Stimulated activated CD8-positive, alpha-beta memory T cell treated with anti-CD3 and anti-CD28 coated beads, Interleukin-4, amount 100 ng/mL, for 1 hour (primary cell): ENCODE measurements at places on chromosomes 6 and 20.

DNA sequence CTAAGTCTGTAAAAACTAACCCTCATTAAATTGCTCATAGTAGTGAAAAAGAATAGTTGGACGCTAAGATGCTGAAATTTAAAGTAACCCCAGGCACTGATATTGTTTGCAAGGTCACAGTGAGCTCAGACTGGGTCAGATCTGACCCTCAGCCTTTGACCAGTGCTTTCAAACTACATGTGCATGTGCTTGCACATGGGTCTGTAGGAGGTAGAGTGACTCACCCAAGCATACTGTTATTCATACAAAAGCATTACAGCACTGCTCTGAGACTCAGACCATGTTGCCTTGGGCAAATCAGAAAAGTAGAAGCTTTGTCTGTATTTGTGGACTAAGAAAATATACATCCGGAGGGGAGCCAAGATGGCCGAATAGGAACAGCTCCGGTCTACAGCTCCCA is 326.4 kb upstream of the MARCKS start:
- no peak for DNase-seq

DNA sequence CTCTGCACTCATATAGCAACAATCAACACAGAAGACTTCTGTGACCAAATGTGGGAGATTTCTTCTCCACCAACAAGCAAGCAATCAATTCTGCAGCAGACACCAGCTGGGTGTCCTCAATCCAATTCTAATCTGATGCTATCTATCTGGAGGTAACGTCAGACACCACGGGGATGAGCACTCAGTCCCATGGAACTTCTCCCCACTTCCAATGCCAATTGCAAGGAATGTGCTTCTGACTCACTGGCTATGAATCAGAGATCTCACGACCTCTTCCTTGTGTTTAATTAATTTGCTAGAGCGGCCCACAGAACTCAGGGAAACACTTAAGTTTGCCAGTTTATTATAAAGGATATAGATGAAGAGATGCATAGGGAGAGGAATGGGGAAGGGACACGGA is 103.5 kb upstream of the SIRPG start:
- DNase-seq = no peak

DNA sequence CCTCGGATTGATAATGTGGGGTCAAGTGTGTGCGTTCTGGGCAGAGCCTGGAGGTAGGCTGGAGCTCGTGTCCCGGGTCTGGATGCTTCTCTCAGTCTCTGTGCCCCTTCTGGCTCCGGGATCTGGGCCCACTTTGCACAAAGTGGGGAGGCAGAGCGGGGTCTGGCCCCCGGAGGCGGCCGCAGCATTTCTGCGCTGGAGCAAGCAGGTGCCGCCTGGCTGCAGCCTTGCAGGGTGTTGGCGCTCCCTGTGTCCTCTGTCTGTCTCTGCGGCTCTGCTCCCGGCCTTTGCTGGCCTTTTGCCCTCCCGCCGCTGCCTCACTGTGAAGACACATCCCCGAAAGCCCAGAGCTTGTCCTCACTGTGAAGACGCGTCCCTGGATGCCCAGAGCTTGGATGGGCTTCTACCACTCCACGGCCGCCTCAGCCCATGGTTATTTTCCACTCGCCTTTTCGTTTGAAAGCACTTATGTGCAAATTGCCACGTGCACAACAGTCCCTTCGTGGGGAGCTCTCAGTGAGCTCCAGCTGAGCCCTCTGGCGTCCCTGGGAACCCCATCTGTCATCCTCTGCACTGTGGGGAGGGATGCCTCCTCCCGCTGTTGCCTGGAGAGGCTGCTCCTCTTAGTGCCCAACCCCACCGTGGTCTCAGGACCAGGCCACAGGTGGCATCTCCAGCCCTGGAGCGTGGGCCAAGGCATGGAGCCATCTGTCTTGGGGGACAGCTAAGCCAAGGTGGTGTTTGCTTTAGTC is 17.4 kb downstream of the SLCO4A1 start:
- no peak for DNase-seq

- DNase-seq = no peak
Measured at GRCh38 chr6:445571-446417, 54.2 kb downstream of the IRF4 start.

DNA sequence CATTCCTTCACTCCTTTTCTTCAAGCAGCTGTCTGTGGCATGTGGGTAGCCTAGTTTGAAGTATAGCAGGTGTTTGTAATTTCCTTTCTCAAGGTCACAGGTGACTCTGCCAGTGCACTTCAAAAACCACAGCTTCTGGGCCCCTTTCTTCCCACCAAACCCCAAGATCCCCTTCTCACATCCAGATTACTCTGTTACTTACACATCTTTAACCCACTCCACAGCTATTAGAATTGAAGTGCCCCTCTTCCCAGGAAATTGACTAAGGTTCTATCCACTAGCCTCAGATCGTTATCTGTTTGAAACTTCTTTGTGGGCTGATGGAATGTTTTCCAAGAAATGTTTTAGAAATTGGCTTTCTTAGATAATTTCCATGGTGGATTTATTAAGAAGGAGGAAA is 150.8 kb downstream of the AHI1 start:
- no peak for DNase-seq

GRCh38 chr6:135281227-135281626 is 100.1 kb downstream of the MYB start:
- DNase-seq = no peak

- DNase-seq = no peak
Measured at GRCh38 chr6:34583461-34583860, 27.3 kb upstream of the SPDEF start.

GRCh38 chr6:121510568-121511177 is 75.2 kb downstream of the GJA1 start:
- no peak for DNase-seq

DNA sequence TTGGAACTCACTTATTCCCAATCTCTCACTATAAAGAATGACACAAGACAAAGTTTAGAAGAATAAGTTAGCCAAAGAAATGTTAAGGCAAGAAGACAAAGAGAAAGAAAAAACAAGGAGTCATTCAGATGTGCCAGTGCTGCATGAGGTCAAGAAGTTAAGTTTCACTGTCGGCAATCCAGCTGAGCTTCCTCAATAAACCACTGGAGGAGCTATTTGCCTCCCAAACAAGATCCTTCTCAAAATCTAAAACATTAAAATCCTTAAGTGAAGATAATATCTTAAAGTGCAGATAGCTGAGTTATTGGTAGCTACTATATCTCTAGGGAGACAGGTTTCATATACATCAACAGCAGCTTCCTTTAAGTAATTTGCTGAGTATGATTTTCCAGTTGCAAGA is 512.3 kb downstream of the HDGFL1 start:
- DNase-seq = no peak

DNA sequence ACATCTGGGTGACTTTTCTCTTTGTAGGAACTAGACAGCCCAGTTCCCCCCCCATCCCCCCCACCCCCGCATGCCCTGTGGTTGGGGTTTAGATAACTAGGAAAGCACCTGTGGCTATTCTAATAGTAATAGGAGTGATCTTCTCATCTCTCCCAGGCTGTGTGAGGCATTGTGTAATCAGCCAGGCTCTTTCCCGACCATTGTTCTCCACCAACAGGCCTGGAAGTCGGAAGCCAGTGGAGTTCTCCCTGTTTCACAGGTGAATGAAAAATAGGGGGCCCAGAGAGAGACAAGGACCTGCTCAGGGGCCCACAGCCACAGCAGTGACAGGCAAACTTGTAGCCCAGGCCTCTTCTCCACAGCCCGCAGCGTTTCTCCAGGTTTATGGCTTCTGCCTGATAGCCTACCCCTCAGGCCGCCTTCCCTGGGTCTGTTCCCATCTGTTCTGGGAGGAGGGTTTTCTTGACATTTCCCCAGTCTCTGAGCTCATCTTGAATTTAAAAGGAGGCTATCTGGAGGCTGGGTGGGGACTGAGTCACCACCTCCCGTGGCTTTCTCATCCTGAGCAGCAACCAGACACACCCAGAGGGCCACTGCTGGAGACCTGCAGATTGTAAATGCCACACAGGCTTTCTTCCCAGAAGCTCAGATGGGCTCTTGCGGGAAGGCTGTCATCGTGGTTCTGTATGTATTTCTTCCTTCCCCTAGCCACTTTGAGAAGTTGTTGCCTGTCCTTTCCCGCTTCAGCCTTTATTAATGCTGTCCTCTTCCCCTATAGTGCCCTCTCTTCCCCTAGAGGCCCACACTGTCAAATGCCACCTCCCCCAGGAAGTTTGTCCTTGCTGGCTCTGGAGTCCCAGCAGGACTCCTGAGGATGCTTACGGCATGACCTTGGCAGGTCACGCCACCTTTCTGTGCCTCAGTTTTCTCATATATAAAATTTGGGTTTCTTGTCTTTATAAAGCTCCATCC is 75.9 kb upstream of the MYL9 start:
- DNase-seq = no peak

DNA sequence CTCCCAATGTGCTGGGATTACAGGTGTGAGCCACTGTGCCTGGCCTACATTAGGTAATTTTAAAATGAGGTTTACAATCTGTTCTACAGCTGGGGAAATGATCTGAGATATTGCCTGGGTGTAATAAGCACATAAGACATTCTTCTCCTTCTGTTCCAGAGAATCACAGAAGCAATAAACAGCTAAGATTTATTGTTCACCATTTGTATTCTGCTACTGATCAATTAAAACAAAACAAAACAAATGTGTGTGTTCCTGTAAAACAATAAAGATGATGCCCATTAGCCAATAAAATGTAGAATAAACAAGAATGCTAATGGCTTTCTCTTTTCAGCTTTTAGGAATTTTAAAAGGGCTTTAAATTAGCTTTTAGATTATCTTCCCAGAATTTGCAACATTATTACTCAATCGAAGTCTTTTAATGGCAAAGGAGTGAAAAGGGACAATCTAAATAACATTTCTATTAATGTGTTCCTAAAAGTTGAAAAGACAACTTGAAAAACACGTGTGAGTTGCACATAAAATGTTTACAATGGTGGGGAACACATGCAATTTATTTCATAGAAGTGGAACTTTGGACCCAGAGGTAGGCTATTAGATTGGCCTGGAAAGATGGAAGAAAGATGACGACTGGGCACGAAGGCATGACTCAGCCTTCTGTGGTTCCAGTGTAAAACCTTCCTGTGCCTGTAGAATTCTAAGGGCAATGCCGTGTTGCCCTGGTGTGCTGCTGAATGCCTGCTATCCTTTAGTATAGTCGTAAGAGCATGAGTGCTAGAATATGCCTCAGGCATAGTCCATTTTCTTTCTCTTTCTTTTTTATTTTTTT is 29.0 kb upstream of the DEK start:
- DNase-seq = no peak

DNA sequence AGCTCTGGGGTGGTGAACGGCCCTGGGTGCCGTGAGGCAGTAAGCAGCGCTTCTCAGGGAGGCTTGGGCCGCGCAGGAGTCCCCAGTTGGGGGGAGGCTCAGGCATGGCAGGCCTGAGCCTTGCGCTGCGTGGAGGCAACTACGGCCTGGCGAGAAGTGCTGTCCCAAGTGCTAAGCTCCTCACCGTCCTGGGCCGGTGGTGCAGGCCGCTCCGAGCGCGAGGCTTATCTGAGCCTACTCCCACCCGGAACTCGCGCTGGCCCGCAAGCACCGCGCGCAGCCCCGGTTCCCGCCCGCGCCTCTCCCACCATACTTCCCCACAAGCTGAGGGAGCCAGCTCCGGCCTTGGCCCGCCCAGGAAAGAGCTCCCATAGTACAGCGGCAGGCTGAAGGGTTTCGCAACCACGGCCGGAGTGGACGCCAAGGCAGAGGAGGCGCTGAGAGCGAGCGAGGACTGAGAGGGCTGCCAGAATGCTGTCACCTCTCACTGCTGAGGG is 1.8 kb upstream of the WRNIP1 start:
- no peak for DNase-seq

GRCh38 chr6:32807020-32807580 is 9.7 kb downstream of the HLA-DOB start:
- no peak for DNase-seq

DNA sequence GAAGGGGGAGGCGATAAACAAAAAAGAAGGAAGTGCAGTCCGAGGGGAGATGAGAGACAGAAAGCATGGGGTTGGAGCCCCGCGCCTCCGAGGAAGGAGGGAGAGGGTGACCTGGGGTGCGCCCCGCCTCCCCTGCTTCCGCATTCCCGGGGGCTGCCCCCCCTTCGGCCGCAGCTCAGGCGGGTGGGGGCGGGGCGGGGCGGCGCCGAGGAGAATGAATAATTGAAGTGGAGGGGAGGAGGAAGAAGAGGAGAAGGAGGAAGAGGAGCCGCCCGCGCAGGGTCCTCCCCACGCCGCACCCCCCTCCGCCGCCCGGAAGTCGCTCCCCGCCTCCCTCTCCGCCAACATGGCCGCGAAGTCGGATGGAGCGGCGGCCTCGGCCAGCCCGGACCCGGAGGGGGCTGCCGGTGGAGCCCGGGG is at the start of gene XKR7:
Gene XKR7 (plus strand): TSS at position 322 of the 420 bp plus-strand sequence. CDS start 25 bp downstream, at position 347.
- no peak for DNase-seq

DNA sequence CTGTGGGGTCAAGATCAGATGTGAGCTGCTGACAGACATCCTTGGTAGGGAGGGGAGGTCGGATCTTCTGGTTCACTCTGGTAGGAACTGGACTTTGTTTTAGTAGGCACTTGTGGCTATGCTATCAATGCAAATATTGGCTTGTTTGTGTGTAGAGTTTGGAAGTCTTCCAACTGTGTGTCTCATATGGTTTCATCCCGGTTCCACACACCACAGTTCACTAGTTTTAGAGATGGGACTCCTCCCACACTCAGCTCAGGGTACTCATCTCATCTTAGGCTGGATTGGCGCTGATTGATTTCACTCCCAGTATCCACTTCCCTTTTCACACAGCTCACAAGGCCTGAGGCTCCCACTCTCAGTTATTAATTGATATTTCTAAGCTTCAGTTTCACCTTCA is 161.3 kb downstream of the THBS2 start:
- no peak for DNase-seq

DNA sequence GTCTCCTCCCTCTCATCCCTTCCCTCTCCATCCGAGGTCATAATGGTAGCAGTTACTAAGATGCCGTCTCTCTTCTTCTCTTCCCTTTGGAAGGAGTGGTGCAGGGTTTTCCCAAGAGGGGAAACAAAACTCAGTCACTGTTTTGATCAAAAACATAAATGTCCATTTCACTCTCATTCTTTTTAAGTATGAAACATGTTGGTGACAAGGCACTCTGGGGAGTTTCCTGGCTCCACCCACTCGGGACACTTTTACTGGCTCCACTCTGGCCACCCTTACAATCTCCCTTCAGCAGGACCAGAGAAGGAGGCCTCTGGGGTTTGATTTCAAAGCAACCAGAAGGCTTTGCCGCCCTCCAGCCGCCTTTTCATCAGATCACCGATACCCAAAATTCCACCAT is 57.0 kb downstream of the FGD2 start:
- no peak for DNase-seq

DNA sequence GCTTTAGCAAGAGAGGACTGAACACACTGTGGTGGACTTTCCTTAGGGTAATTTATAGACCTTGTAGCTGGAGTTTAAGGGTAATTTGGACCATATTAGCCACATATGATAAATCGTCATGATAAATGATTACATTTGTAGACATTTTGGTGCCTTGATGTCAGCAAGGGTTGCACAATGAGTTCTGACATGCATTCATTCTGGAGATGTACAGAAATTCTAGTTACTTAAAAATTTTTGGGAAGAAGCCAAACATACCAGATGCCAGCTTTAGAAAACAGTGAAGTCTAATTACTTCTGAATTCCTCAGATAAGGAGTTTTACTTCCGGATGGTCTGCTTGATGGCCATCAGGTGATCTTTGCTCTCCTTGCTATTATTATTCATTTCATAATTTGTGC is 653.1 kb downstream of the TBC1D32 start:
- no peak for DNase-seq

- DNase-seq = no peak
Measured at GRCh38 chr6:14206391-14206790, 88.8 kb downstream of the CD83 start.

GRCh38 chr20:38897267-38897666 is 28.9 kb upstream of the FAM83D start:
- DNase-seq = no peak

- no peak for DNase-seq
Measured at GRCh38 chr6:157020398-157020797, 243.2 kb downstream of the ARID1B start.
